ENCODE measurements at places on chromosomes 5 and 9. TPM values are rescaled to one million over a fixed set of nuclear protein-coding genes. Genes with fewer than 3 reads are reported as not detected.

DNA sequence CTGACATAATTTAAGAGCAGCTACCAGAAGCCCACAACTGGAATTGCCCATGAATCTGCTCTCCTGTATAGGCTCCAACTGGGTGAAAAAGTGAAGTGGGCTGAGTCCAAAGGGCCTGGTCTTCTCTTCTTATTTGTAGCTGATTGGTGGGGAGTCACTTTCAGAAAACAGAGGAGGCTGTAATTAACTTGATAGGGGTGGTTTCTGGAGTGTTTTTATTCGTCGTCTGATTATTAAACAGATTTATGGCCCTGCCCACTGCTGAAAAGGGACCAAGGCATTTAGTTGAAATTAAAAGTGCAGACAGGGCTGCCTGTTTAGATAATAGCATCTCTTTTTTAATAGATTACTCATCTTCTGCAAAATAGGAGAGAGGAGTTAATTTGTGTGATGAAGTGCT is 81.0 kb upstream of the SAP30L start:
- no peaks in the 10 kb centered on the region for H3K36me3 ChIP-seq
- no peak overlapping the region for H3K4me3 ChIP-seq
- H3K4me1 ChIP-seq: no peaks in the 10 kb centered on the region
- no peaks in the 10 kb centered on the region for H3K27me3 ChIP-seq

Gene C8G
- not detected for total RNA-seq

DNA sequence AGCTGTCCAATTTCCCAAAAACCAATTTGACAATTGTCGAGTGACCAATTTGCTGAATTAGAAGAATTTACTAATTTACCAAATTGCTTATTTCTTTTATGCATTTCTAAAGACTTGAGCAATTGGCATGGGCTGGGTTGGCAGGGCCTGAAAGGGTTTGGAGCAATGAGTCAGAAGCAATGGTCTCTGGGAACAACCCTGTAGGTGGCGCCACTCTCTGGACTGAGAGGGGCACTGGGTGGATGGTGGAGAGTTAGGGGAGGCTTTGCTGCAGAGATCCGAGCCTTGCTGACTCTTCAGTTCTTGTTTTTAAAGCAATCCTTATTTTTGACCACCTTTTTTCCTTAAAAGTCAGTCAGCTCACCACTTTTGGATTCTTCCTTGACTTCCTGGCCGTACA is 71.5 kb upstream of the RPS23 start:
- no peaks in the 10 kb centered on the region for H3K27me3 ChIP-seq
- H3K4me1 ChIP-seq: no peaks in the 10 kb centered on the region
- no peak for DNase-seq
- H3K4me3 ChIP-seq: no peak overlapping the region
- H3K36me3 ChIP-seq: no peaks in the 10 kb centered on the region
- H3K27ac ChIP-seq: no peak overlapping the region

DNA sequence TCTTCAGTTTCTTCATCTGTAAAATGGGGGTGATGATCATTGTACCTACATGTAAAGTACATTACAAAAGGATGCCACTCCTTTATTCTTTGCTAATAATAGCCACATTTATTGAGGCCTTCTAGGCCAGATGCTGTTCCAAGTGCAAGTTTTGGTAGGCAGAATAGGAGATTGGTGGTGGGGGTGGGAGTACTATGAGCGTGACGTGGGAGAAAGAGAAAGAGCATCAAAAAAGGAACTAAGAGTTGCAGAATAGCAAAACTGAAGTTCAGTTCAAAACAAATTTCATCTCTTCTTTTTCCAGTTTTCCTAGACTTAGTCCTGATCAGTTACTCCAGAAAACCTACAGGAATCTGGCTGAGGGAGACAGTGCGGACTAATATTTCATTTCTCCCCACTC is 174.1 kb downstream of the SNX18 start:
- H3K27ac ChIP-seq: no peak overlapping the region
- H3K4me3 ChIP-seq: no peak overlapping the region
- DNase-seq: no peak
- H3K27me3 ChIP-seq: no peaks in the 10 kb centered on the region
- no peaks in the 10 kb centered on the region for H3K4me1 ChIP-seq

DNA sequence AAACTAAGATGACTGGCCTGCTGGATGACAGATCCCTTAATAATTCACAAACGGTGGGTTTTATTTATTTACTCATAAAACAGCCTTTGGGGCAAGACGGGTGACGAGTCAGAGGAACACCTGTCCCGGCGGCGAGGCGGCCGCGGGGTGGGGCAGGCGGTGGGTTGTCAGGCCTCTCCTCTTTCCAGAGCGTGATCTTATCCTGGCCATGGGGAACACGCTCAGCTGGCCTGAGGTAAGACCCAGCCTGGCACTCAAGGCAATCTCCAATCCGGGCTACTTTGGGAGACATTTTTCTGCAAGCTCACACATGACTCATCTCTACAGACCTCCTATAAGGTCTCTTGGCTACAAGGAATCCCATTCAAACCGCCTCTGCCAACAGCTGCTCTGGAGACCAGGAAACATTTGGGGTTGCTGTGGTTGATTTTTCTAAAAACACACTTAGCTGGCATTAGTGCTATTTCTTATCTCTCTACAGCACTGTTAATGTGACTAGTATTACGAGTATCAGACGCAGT is 6.3 kb downstream of the RAPGEF1 start:
- H3K36me3 ChIP-seq: no peaks in the 10 kb centered on the region
- no peak overlapping the region for H3K4me3 ChIP-seq
- H3K27me3 ChIP-seq: no peaks in the 10 kb centered on the region
- H3K27ac ChIP-seq: peak overlapping the region; percentile 82
- no peaks in the 10 kb centered on the region for H3K4me1 ChIP-seq
- DNase-seq: peak; percentile 71

Gene EPB41L4A
- total RNA-seq: 25.9 TPM

Measured in breast epithelium (tissue), 4 donors.